ENCODE measurements at places on chromosomes 4 and X.

- H3K4me3 ChIP-seq: no peak overlapping the region
- H3K4me1 ChIP-seq: no peaks in the 10 kb centered on the region
- H3K36me3 ChIP-seq: no peaks in the 10 kb centered on the region
- DNase-seq: no peak
Measured at GRCh38 chrX:97743014-97743413, 859.3 kb downstream of the RPA4 start.

DNA sequence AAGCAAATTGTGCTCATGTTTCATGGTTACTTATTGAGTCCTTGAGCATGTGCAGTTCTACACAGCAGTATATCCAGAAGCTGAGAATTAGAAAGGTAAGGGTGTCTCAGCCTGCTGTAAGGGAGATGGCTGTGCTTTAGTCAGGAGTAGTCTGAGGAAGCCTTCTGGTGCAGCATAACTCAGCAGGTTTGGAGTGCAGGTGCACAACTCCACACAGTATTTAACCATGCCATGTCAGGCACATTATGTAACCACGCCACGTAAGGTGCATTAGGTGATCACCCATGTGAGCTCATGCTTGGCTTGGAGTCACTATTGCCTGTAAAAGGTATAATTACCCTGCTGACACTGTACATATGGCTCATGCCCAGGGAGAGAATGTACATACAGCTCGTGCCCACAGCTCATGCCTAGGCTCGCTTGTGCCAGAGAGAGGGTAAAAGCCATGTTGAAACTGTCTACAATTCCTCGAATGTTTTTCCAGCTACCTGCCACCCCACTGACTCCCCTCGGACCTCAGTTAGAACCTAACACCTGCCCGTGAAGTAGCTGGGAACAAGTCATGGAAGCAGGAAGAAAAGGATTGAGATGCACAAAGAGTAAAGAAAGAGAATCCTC, 37.8 kb downstream of the UCHL1 start:
- H3K27me3 ChIP-seq: no peaks in the 10 kb centered on the region
- H3K27ac ChIP-seq: no peak overlapping the region
- no peaks in the 10 kb centered on the region for H3K4me1 ChIP-seq
- H3K4me3 ChIP-seq: no peak overlapping the region

- no peak for DNase-seq
- no peaks in the 10 kb centered on the region for H3K36me3 ChIP-seq
- H3K4me1 ChIP-seq: peaks cover 9% of the 10 kb centered on the region
- no peaks in the 10 kb centered on the region for H3K27me3 ChIP-seq
- no peak overlapping the region for H3K4me3 ChIP-seq
Measured at GRCh38 chr4:109214622-109215301, 87.7 kb downstream of the COL25A1 start.

- no peaks in the 10 kb centered on the region for H3K27me3 ChIP-seq
- DNase-seq: no peak
- H3K27ac ChIP-seq: no peak overlapping the region
- no peak overlapping the region for H3K4me3 ChIP-seq
- no peaks in the 10 kb centered on the region for H3K4me1 ChIP-seq
Measured at GRCh38 chr4:46930891-46931290, 21.8 kb upstream of the COX7B2 start.

DNA sequence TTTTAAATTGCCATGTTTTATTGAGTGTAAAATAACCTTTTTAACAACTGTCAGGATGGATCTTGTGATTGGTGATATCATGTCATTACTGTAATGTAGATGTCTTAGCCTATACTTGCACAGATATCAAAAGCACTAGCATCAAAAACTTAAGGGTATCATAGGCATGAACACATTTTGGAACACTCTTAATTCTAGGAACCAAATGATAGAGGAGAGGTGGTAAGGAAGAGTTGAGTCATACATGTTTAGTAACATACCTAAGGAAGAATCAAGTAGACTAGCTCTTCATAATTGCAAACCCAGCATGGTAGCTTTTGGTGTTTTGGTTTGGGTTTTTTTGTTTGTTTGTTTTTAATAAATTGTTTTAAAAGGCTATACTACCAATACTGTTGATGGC, 43.4 kb downstream of the SMARCAD1 start:
- no peak overlapping the region for H3K4me3 ChIP-seq
- H3K27me3 ChIP-seq: no peaks in the 10 kb centered on the region
- no peak for DNase-seq
- no peak overlapping the region for H3K27ac ChIP-seq

- H3K36me3 ChIP-seq: no peaks in the 10 kb centered on the region
- H3K27me3 ChIP-seq: no peaks in the 10 kb centered on the region
- H3K4me1 ChIP-seq: peaks cover 8% of the 10 kb centered on the region
- H3K4me3 ChIP-seq: no peak overlapping the region
Measured at GRCh38 chrX:13687203-13687602, 1.7 kb upstream of the RAB9A start.

- H3K27ac ChIP-seq: no peak overlapping the region
- no peaks in the 10 kb centered on the region for H3K36me3 ChIP-seq
- no peak for DNase-seq
- H3K4me1 ChIP-seq: peaks cover 2% of the 10 kb centered on the region
- no peak overlapping the region for H3K4me3 ChIP-seq
Measured at GRCh38 chrX:10011991-10012390, 44.8 kb downstream of the CLDN34 start.

- peak; percentile 13 for DNase-seq
- no peaks in the 10 kb centered on the region for H3K27me3 ChIP-seq
- H3K27ac ChIP-seq: peak overlapping the region; percentile 92
- peaks cover 49% of the 10 kb centered on the region for H3K4me1 ChIP-seq
Measured at GRCh38 chrX:136055651-136056221, 70.5 kb downstream of the SLC9A6 start.

DNA sequence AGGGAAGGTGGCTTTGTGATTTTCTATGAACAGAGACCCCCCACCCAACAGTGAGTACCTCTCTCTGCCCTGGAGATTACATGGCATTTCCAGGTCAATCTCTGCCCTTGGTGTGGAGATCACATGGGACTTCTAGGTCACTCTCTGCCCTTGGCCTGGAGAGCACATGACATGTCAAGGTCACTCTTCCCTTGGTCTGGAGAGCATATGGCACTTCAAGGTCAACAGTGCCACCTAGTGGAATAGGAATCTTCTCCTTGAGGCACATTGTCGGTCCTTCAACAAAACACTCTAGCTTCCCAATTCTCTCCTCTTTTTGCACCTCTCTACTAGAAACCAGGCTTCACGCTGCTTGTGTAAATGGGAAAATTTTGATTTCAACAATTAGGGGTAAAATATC, 66.2 kb upstream of the TACR3 start:
- no peaks in the 10 kb centered on the region for H3K4me1 ChIP-seq
- no peak for DNase-seq
- H3K27ac ChIP-seq: no peak overlapping the region

GRCh38 chrX:8043121-8043520, 115.9 kb upstream of the PNPLA4 start:
- H3K36me3 ChIP-seq: no peaks in the 10 kb centered on the region
- H3K27me3 ChIP-seq: no peaks in the 10 kb centered on the region
- no peaks in the 10 kb centered on the region for H3K4me1 ChIP-seq
- H3K4me3 ChIP-seq: no peak overlapping the region
- no peak overlapping the region for H3K27ac ChIP-seq
- no peak for DNase-seq

DNA sequence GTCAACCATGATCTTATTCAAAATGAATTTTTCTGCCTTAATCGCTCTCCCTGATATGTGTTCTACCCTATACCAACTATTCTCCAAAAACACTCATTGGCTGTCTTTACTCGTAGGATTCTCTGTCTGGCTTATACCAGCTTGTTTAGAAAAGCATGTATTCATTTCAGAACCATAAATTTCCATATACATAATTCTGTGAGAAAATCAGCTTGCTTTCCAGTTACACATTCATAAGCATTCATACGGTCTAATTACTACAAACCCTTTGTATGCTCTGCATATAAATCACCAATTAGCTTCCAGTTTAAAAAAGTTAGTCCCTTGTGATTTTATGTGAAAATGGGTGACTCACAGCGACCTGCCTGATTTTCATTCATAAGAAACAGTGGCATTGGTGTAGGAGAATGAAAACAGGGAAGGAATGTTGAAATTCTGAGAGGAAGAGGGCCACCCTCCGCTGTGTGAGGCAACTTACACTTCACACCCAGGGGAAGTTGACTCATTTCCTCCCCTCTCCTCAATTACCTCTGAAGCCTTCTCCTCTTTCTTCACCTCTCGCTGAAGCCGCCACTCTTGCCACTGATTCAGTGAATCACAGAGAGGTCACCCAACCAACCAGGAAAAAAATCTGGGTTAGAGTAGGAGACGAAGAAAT, 63.3 kb downstream of the MEPE start:
- no peak for DNase-seq
- H3K36me3 ChIP-seq: no peaks in the 10 kb centered on the region
- no peak overlapping the region for H3K27ac ChIP-seq
- no peaks in the 10 kb centered on the region for H3K27me3 ChIP-seq
- no peak overlapping the region for H3K4me3 ChIP-seq
- peaks cover 5% of the 10 kb centered on the region for H3K4me1 ChIP-seq

GRCh38 chr4:107333518-107333917, 297.4 kb upstream of the DKK2 start:
- no peaks in the 10 kb centered on the region for H3K27me3 ChIP-seq
- H3K36me3 ChIP-seq: no peaks in the 10 kb centered on the region
- no peak overlapping the region for H3K4me3 ChIP-seq
- no peak overlapping the region for H3K27ac ChIP-seq

DNA sequence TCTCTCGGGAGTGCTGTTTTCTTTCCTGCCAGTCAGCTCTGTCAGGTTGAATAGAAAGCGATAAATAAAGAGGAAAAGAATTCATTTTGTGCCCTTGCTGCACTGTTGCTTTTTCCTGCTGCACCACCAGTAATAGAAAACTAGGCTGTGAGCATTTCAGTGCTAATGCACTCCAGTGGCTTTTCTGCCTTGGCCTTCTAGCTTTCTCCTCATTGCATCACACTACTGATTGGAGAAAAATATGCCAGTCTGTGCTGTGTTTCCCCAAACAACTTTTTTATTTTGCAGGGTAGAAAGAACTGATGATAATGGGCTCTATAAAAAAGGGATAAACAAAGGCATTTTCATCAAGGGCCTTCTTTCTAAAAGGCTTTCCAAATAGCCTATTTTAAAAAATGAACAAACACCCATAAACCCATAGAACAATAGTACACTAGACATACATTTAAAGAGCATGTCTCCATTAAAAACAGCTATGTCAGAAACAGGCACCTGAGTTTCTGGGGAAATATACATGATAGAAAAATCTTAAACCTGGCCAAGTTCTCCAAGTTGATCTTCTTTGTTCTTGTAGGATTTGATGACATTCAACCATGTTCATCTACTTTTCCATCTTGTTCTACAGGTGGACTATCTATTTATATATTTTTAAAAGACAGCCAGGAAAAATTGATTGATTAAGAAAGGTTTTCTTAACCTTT, 86.3 kb downstream of the GPRIN3 start:
- no peak overlapping the region for H3K4me3 ChIP-seq
- no peaks in the 10 kb centered on the region for H3K27me3 ChIP-seq
- no peaks in the 10 kb centered on the region for H3K4me1 ChIP-seq
- no peak overlapping the region for H3K27ac ChIP-seq
- no peaks in the 10 kb centered on the region for H3K36me3 ChIP-seq

GRCh38 chrX:123084797-123085196, 99.3 kb upstream of the GRIA3 start:
- no peaks in the 10 kb centered on the region for H3K27me3 ChIP-seq
- H3K4me3 ChIP-seq: no peak overlapping the region
- no peak for DNase-seq
- H3K4me1 ChIP-seq: no peaks in the 10 kb centered on the region

GRCh38 chr4:128751354-128751753, 58.1 kb upstream of the JADE1 start:
- H3K27me3 ChIP-seq: no peaks in the 10 kb centered on the region
- H3K36me3 ChIP-seq: no peaks in the 10 kb centered on the region
- no peak for DNase-seq
- H3K4me3 ChIP-seq: no peak overlapping the region
- H3K27ac ChIP-seq: no peak overlapping the region
- no peaks in the 10 kb centered on the region for H3K4me1 ChIP-seq

- H3K4me3 ChIP-seq: no peak overlapping the region
- peaks cover 13% of the 10 kb centered on the region for H3K4me1 ChIP-seq
- H3K27ac ChIP-seq: no peak overlapping the region
Measured at GRCh38 chr4:88792821-88793220, 95.2 kb upstream of the NAP1L5 start.

DNA sequence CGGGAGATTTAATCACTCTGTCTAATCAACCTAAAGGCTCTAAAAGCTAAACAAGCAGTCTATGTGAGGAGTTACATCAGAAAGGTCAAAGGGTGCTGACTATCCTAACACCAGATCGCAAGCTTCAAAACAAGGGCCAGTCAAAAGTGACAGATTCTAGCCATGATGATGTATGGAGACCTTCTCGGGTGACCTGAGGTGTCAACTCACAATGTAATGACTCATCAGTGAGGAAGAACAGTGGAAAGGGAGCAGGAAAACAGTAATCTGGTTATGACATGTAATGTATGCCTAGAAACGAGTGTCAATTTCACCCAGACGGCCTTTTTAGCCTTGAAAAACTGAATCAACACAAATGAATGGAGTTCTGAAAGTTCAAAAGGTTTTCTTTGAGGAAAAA, 375.3 kb downstream of the IDS start:
- no peaks in the 10 kb centered on the region for H3K36me3 ChIP-seq
- DNase-seq: no peak
- H3K27ac ChIP-seq: no peak overlapping the region
- no peaks in the 10 kb centered on the region for H3K4me1 ChIP-seq
- H3K27me3 ChIP-seq: no peaks in the 10 kb centered on the region
- H3K4me3 ChIP-seq: no peak overlapping the region

DNA sequence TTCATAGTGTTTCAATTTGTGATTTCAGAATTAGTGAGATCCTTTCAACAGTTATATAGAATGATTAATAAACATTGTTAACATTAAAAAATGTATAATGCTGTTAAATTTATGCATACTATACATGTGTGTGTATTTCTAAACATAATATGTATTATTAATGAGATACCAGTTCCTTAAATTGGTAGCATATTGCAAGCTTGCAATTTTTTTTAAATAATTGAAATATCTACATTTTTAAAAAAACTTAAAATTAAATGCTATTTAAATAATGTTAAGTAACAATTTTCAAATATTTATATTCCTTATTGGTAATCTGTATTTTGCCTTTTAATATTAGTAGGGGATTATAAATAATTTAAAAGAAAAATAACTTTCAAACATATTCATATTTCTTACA, 1479.5 kb upstream of the PCDH7 start:
- no peaks in the 10 kb centered on the region for H3K36me3 ChIP-seq
- H3K4me1 ChIP-seq: no peaks in the 10 kb centered on the region
- no peaks in the 10 kb centered on the region for H3K27me3 ChIP-seq

DNA sequence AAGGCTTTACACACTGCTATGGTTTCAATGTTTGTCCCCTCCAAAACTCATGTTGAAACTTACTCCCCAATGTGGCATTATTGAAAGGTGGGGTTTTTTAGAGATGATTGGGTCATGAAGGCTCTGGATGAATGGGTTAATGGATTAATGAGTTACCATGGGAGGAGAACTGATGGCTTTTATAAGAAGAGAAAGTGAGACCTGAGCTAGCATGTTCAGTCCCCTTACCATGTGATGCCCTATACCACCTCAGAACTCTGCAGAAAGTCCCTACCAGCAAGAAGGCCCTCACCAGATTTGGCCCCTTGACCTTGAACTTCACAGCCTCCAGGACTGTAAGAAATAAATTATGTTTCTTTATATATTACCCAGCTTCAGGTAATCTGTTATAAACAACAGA, 68.9 kb upstream of the CAPN6 start:
- no peak overlapping the region for H3K27ac ChIP-seq
- no peak for DNase-seq
